ENCODE measurements at places on chromosomes 4 and X.

- no peak for DNase-seq
Measured at GRCh38 chr4:90979556-90979955, 852.4 kb downstream of the CCSER1 start.

DNA sequence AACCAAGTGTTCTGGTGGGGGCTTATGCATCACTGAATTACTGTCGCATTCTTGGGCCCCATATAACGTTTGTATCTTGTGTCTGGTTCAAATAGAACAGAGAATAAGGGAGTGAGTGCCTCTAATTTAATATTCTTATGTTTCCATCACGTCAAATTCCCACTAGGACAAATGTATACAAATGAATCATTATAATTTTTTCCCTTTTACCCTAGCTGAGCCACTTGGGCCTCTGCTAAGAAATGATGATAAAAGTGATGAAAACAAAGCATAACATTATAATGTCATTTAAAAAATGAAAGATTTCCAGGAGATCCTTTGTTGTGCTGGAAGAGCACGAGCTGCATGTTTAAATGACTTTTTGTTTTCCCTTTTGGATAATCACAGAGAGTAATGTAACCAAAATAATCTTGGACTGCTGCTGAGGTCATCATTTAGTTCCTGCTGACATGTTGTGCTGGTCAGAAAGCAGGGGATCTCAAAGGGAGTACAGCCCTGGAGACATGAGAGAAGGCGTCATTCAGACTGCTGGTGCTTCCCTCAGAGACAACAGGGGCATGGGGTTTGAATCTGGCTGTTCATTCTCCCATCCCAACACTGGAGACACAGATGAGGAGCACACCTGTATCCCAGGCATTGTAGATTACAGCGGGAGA lies 105.1 kb upstream of the SCOC start:
- no peak for DNase-seq

DNA sequence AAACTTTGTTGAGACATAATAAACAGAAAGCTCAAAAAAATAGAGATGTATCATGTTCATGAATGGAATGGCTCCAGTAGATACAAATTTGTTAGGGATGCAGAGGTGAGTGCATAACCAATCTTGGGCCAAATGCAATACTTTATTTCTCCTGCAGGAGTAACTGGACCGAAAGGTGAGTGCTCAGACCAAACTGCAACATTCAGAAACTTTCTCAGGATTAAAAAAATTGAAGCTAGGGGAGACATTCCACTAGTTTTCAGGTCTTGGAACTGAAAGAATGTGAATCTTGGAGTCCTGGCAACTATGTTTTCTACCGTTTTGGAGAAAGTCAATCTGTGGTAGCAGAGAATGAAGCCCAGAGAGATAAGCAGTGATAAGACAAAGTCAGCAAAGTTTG lies 21.2 kb upstream of the LCORL start:
- DNase-seq = no peak

- DNase-seq = no peak
Measured at GRCh38 chr4:122884499-122884898, 37.9 kb downstream of the NUDT6 start.
